ENCODE measurements at places on chromosomes 13 and 19. TPM values are rescaled to one million over a fixed set of nuclear protein-coding genes. Genes with fewer than 3 reads are reported as not detected.

GRCh38 chr13:32205431-32206096, 109.6 kb downstream of the ZAR1L start:
- no peak for DNase-seq

- no peak for DNase-seq
Measured at GRCh38 chr19:55348317-55349034, 6.0 kb downstream of the COX6B2 start.

GRCh38 chr19:42255766-42256745, 1.1 kb upstream of the ERF start:
- no peak for DNase-seq

GRCh38 chr13:103965506-103966243, 899.5 kb upstream of the SLC10A2 start:
- DNase-seq: no peak

Gene EXOC3L2
- polyA plus RNA-seq: not detected

DNA sequence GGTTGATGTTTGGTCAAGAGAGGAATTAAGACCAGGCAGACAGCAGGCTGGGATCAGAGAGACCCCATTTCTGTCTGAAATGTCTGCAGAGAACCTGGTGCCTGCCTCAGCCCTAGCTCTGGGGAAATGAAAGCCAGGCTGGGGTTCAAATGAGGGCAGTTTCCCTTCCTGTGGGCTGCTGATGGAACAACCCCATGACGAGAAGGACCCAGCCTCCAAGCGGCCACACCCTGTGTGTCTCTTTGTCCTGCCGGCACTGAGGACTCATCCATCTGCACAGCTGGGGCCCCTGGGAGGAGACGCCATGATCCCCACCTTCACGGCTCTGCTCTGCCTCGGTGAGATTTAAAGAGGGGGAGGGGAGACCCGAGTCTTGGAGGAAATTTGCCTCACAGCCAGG, at the start of gene LILRB4:
TSS of gene LILRB4 (plus strand) at position 256 of the 400 bp plus-strand sequence. CDS start at position 305, 49 bp downstream.
- DNase-seq: no peak

Gene ICAM5
- not detected for polyA plus RNA-seq

Data from immature natural killer cell (primary cell).